ENCODE measurements at places on chromosomes 1 and 21.

DNA sequence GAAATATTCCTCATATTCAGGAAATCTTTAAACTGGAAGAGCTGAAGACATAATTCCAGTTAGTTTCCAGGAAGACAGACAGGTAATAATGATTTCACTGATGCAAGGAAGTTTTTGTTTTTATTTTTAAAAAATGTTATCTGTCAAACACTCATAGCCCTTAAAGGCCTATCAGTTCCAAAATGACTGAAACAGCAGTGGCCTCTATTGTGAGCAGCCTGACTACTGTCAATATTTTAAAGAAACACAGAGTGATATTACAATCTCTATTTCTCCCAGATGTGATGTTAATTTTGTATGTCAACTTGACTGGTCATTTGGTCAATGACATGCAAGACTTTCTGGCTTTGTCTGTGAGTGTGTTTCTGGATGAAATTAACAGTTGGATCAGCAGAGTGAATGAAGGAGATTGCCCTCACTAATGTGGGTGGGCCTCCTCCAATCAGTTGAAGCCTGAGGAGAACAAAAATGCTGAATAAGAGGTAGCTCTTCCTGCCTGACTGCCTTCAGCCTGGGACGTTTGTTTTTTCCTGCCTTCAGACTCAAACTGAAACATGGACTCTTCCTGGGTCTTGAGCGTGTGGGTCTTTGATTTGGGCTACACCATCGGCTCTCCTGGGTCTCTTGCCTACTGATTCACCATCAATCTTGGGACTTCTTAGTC is 31.3 kb upstream of the SLC30A10 start:
- DNase-seq = no peak

- no peak for DNase-seq
Measured at GRCh38 chr21:22813201-22813600, 1815.0 kb downstream of the NCAM2 start.

DNA sequence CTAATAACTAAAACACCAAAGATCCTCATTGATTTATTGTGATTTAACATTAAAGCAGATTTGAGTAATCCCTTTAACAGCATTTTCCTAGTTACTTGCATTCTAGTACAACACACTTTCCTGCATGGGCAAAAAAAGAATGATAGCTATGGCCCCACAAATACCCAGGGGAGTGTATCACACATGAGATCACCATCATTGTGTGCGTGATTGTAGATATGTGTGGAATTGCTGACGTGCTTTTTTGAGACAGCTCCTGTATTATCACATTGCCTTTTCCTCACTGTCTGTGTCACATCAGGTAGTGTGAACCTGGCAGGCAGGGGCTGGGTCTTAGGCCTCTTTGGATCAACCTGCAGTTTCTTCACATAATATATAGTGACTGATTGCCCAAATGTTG is 48.5 kb upstream of the SAMD13 start:
- DNase-seq = no peak

- DNase-seq = no peak
Measured at GRCh38 chr1:236091933-236092318, 27.0 kb upstream of the NID1 start.

GRCh38 chr1:109589679-109590078 is 29.7 kb downstream of the GNAT2 start:
- no peak for DNase-seq

GRCh38 chr1:170203693-170204092 is 57.9 kb downstream of the NTMT2 start:
- DNase-seq = no peak

DNA sequence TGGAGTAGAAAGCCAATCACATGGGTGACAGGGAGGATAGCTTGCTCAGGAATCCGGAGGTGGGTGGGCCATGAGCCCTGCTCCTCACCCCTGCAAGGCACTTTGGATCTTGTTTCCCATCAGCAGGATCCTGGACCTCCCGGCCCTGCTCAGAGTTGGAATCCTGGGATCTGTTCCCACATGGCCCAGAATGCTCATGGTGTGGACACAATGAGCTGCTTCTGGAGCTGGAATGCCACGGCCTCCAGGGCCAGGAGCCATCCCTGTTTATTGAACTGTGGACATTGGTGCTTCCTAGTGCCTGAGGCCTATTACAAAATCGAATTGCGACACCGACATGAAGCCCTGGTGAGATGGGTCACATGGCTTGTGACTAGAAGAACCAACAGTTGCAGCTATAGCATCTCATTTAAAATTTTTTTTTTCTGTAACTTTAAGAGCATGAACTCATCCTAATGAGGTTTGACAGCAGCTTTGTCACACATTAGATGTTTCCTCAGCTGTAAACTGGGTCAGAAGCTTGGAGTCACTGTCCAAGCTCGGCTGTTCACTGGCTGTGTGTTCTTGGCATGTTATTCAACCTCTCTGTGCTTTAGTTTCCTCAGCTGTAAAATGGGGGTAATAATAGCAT is 40.4 kb upstream of the GOLT1A start:
- DNase-seq = no peak

DNA sequence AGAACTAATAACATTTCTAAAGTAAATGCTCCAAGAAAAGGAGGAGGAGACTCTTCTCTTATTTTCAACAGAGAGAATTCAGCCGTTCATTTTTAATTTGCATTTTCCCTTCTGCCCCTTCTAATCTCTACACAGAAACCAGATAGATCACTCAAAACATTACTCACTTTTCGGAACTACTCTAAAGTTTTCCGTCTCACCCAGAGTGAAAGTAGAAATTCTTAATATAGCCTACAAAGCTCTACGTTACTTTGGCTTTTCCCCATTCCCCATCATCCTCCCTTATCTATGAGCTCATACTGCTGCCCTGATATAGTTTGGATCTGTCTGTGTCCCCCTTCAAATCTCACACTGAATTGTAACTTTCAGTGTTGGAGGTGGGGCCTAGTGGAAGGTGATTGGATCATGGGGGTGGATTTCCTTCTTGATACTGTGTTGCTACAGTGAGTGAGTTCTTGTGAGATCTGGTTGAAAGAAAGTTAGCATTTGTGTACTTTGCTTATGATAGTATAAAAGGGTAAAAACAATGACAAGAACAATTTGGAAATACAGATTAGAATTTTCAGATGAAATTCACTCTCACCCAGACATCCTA is 188.2 kb downstream of the AMY1C start:
- no peak for DNase-seq

GRCh38 chr21:21712748-21713520 is 714.7 kb downstream of the NCAM2 start:
- DNase-seq = no peak

GRCh38 chr1:150683914-150684313 is 13.0 kb downstream of the GOLPH3L start:
- DNase-seq = no peak

DNA sequence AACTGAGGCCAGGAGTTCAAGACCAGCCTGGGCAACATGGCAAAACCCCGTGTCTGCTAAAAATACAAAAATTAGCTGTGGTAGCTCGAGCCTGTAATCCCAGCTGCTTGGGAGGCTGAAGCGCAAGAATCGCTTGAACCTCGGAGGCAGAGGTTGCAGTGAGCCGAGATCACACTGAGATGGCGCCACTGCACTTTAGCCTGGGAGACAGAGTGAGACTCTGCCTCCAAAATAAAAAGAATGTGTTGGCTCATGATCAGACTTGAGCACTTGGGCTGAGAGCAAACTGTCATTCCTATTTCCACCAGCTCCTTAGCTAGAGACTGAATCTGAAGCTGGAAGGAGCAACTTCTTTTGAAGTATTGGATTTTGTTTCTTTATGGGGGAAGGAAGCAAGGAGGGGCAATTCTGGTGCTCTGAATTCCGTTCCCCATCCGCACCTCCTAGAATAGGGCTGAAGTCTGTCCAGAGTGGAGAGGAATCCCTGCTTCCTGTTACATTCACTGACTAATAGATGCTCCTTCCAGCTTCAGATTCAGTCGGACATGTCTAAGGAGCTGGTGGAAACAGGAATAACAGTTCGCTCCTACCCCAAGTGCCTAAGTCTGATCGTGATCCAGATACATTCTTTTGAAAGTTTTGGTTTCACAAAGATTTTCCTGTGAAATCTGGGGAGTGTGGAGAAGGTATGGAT is 3.8 kb downstream of the ZNF672 start:
- no peak for DNase-seq

GRCh38 chr1:92201973-92202372 is 15.7 kb upstream of the C1orf146 start:
- DNase-seq = no peak

DNA sequence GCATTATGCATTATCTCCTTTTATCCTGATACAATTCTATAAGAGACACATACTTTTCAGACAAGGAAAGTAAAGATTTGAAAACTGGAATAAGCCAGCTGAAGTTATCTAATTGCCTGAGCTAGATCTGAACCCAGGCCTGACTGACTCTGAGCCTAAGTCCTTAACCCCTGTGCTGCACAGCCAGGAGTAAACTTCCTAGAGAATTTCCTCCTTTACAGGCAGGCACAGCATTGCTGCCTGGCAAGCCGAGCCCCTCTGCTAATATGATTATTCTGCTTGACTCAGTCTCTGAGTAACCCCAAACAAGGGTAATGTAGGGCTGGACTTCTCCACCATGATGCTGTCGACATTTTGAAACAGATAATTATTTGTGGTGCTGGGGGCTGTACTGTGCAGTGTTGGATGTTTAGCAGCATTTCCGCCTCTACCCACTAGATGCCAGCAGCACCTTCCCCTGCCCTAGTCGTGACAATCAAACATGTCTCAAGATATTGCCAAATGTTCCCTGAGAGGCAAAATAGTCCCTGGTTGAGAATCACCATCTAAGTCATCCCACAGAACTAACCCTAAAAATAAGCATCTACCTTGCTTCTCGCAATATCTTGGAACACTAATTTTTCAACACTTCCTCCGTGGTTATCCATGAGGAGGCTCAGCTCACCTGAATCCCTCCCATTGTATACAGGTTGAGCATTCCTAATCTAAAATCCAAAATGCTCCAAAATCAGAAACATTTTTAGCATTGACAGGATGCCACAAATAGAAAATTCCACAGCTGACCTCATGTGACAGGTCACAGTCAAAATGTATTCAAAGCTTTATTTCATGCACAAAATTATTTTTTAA is 18.5 kb downstream of the CAMK1G start:
- no peak for DNase-seq

GRCh38 chr1:7620196-7620595 is 150.9 kb upstream of the VAMP3 start:
- no peak for DNase-seq

- no peak for DNase-seq
Measured at GRCh38 chr1:172588296-172589291, 55.6 kb downstream of the SUCO start.

GRCh38 chr21:14863745-14864210 is 201.0 kb downstream of the NRIP1 start:
- no peak for DNase-seq

DNA sequence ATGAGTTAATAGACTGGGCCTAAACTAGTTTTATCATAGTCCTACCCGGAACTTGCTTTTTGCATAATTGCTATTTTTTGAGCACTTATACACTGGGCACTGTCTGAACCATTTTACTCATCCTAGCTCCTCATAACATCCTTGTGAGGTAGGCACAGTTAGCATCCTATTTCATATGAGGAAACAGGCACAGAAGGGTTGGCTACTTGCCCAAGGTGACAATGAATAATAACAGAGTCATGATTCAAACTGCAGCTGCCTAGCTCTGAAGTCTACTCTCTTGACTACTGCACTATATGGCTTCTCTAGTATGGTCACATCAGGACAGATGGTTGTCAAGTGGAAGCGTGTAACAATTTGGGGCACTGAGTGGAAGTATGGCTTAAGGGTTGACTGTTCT is 18.2 kb upstream of the RC3H1 start:
- peak; percentile 89 for DNase-seq

- DNase-seq = no peak
Measured at GRCh38 chr1:230125640-230126528, 58.8 kb downstream of the GALNT2 start.

DNA sequence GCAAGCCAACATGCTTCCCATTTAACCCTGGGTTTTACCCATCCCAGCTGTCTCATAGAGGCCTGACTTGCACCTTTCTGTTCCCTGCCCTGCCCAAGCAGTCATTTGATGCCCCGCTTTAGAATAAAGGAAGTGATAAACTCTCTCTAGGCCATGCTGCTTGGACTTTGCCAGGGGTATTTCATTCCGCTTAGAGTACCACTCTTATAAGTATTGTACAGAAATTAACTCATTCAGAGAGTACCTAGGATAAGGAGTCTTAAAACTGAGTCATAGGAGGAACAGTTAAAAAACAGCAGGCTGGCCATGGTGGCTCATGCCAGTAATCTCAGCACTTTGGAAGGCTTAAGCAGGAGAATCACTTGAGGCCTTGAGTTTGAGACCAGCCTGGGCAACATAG is 21.0 kb upstream of the LYST start:
- DNase-seq = no peak

- DNase-seq = no peak
Measured at GRCh38 chr1:151124763-151125403, 21.5 kb downstream of the SEMA6C start.

DNA sequence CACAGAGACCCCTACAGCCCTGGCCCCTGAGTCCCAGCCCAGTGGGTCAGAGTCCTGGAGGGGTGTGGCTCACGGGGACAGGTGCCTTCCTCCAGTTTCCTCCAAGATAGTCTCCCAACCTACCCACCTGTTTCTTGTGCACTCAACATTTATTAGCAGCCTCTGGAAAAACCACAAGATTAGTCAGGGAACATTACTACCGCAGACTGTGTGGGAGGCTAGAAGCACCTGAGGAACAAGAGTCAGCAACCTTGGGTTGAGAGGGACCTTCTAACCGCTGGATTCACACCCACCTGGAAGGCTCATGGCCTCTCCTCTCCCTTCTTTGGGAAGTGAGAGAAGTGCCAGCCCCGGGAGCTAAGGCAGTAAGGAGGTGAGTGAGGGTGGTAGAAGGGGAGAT is 22.5 kb upstream of the IKBKE start:
- no peak for DNase-seq

GRCh38 chr1:66938613-66939012 is 13.8 kb downstream of the MIER1 start:
- no peak for DNase-seq

GRCh38 chr1:211697356-211697755 is 21.9 kb upstream of the NEK2 start:
- DNase-seq = peak; percentile 95

GRCh38 chr1:244289991-244290785 is 161.5 kb downstream of the ADSS2 start:
- no peak for DNase-seq

DNA sequence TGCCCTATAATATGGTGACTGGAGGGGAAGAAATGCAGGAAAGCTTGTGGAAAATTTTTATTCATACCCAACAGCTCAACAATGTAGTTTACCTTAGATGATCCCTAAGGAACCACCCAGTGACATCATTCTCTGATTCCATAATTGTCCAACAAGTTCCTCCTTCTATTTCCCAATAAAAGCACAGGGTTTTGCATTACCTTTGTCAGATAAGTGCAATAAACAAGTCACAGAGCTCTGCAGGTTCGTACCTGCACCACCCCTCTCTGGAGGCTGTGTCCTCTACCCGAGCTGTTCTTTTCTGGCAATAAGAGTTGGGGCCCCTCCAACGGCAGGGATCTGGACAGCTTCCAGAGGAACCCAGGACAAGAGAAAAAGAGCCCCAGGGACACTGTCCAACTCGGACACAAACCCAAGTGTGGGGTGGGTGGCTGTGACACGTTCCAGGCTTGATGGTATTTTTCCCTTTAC is 38.8 kb downstream of the RCAN1 start:
- DNase-seq = no peak

Measured in NCI-H2171 (cell line).